ENCODE measurements at places on chromosomes 11 and 22.
A peak's percentile ranks its signal among the peaks of the same experiment; 100 is the strongest.

- DNase-seq = peak; percentile 75
These were observed 2.5 kb upstream of the RCOR2 start for GRCh38 chr11:63919267-63920125.

DNA sequence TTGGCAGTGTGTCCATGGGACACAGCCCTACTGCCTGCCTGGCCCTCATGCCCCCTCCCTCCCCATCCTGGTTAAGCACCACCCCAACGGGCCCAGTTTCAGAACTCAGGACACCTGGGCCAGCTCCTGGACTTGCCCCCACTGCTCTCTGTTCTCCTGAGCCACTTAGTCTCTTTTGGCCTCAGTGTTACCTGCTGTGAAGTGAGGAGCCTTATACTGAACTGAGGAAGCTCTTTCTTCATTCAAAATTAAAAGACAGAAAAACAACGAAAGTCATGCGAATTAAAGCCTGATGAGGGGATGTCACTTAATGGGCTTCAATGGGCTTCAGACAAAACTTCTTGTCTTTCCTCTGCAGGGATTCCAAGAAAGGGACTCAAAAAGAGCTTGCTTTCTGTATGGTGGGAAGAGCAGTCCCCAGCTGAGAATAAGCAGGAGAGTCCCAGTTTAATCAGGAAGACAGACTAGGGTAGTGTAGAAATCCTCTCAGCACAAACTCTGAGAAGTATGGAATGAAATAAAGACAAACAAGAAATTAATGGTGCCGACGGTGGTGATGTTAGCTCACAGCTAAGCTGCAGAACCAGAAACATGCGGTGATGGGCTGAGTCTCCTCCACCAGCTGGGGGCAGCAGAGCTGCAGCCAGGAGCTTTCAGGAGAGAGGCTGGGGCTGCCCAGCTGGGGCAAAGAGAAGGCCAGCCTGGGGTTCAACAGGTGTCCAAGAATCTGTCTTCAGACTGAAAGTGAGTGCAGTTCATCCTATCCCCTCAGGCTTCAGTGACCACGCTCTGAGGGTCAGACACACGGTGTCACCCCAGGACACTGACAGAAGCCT lies 101.0 kb downstream of the GGTLC2 start:
- DNase-seq = peak; percentile 57

- DNase-seq = no peak
These were observed 26.3 kb upstream of the HMGXB4 start for GRCh38 chr22:35230839-35231584.

- no peak for DNase-seq
These were observed 28.4 kb downstream of the TRIM29 start for GRCh38 chr11:120109531-120109930.

DNA sequence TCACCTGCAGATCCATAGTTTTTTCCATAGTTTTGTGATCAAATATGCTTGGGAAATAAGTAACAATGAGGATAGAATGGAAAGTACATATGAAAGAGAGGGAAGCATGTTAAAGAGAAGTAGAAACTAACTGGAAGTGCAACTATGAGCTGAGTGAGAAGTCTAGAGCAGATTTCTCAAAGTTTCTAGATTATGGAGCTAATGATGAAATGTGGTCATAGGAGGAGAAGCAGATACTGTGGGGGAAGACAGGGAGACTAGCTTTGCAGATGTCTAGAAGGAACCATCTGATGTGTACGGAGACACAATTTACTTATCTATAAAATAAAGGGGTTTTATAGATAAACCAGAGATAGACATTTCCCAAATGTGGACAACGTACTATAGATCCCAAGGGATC lies 37.1 kb downstream of the RELT start:
- DNase-seq = no peak

GRCh38 chr11:12417691-12418611 lies 40.6 kb downstream of the PARVA start:
- no peak for DNase-seq

GRCh38 chr11:64684357-64684756 lies 38.6 kb downstream of the NRXN2 start:
- DNase-seq = no peak

GRCh38 chr22:17984114-17984513 lies 40.2 kb downstream of the MICAL3 start:
- DNase-seq = no peak

DNA sequence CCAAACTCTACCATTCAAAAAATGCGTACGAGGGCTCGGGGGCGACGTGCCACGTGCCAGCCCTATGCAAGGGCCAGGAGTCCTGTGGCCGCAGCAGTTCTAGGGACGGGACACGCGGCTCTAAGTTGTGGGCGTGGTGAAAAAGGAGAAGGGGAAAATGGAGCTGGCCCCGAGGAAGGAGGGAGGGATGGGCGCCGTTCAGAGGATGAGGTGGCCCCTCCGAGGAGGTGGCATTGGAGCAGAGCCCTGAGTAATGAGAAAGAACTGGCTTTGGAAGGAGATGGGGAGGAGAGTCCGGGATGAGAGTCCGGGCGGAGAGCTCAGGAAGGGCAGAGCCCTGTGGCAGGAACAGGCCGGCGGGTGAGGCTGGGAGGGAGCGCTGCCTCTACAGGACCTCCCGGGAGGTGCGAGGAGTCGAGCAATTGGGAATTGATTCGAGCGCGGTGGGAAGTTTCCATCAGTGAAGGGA lies 21.0 kb downstream of the OTUB1 start:
- DNase-seq = peak; percentile 62

- DNase-seq = no peak
These were observed 51.4 kb downstream of the BDNF start for GRCh38 chr11:27648840-27649239.

DNA sequence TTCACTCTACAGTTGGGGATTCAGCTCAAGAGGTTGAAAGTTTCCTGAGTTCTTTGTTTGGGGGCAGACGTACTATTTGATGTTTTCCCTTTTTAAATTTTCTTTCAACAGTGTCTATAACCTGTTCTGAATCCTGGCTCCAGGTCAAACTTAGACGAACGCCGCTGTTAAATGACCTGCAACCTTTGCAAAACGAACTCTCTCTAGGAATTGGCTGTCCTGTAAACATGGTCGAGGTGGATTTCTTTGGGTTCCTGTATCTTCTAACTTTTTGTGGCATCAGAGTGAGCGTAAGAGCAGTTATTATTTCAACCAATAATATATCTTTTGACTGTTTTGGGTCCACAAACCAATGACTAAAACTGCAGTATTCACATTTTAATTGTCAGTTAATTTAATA lies 1.6 kb downstream of the OOSP4A start:
- no peak for DNase-seq
